ENCODE measurements at places on chromosomes 11 and 22.

DNA sequence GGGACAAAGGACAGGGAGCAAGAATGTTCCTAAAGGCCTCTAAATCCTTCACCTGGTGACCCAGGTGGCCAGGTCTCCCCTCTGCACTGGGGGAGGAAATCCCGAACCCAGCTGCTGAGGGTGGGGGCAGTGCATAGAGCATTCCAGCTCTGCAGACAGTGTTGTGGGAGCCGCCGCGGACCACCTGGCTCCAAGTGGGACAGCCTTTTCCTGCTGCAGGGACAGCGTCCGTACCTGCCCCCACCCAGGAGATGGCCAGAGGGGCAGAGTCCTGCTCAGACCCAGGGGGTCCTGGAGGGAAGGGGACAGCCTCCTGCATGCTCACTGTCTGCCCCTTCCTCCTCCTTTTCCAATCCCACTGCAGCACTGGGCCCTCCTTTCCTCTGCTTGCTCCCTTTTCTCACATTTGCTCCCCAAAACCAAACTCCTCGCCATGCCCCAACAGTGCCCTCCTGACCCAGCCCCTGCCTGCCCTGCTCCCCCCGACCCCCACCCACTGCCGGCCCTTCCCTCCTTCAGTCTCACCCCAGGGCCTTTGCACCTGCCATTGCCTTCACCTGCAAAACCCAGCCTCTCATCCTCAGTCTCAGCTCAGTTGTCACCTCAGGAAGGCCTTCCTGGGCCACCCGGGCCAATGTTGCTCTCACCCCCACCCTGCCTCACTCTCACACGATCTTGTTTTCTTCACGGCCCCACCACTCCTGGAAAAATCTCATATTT, 12.8 kb downstream of the PNPLA5 start:
- DNase-seq: no peak

DNA sequence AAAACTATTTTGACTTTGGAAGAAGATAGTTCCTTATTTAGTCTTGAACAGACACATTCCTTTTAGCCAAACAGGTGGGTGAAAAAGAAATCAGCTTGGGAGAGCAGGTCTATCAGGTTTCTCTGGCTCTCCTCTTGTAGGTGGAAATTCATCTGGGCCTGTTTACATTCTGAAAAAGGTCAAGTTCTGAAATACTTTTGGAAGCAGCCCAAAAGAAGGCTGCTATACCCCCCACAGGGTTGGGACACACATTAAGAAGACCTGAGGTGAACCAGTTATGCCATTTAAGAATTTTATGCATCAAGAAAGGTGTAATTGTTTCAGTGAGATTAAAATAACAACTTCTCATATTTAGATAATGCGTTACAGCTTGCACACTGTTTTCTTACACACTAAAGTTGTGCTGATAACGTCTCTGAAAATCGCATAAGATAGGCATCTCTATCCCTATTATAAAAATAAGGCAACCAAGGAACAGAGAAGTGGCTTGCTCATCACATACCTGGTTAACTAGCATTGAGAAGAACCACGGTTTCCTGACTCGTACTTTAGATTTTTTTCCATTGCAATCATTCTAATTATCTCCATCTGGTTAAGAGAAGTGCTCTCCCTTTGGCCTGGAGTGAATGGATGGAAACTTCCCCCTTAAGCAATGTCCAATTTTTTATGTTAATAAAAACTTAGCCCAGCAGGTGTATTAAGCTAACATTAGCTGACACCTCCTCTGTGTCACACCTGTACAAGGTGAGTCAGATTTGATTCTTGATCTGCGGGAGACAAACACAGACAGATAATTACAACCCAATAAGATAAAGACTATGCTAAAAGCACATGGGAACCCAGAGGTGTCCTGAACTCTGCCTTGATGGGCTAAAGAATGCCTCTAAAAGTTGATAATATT, 60.5 kb upstream of the UCP3 start:
- DNase-seq: no peak

DNA sequence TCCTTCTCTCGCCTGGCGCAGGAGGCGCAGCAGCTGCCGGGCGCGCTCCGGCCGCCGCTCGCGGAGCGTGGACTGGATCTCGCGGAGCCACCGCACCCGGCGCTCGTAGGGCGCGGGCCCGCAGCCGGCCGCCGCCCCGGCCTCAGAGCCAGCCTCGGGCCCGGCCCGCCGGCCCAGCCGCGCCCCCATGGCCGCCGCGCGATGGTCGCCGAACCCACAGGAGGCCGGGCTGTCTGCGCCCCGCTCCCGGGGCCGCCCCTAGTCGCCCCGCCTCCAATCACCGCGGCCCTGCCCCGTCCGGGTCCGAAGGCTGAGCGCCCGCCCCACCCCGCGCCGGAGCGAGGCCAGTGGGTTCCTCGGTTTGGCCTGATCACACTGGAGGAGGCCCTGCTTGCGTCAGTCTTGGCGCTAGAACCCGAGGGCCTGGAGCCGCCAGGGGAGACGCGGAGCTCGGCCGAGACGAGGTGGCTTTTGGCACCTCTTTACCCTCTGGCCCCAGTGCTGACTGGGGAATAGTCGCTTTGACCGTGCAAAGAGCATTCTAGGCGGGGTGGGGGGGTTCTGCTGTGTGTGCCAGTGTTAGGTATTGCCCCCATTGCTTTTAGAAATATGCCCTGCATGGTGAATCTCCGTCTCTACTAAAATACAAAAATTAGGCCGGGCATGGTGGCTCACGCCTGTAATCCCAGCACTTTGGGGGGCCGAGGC, at the start of gene LRRC75B:
Gene LRRC75B, minus strand, starts transcription at position 223 of the 708 bp plus-strand sequence. Its CDS starts 34 bp downstream, at position 189.
- no peak for DNase-seq

DNA sequence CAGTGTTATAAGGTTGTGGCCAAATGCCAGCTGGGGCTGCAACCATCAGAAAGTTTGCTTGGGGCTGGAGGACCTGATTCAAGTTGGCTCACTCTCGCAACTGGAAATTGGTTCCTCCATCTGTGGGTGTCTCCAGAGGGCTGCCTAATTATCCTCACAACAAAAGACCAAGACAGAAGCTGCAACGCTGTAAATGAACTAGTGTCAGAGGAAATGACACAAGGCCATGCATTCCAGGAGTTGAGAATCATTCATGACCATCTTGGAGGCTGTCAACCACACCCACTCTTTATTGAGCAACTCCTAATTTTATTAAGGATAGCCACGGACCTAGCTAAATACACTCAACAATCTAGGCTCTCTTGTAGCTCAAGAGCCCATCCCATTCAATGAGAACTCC, 1060.8 kb downstream of the OPCML start:
- DNase-seq: no peak

- DNase-seq: no peak
These were observed 312.1 kb downstream of the NTM start for GRCh38 chr11:131682373-131683015.

DNA sequence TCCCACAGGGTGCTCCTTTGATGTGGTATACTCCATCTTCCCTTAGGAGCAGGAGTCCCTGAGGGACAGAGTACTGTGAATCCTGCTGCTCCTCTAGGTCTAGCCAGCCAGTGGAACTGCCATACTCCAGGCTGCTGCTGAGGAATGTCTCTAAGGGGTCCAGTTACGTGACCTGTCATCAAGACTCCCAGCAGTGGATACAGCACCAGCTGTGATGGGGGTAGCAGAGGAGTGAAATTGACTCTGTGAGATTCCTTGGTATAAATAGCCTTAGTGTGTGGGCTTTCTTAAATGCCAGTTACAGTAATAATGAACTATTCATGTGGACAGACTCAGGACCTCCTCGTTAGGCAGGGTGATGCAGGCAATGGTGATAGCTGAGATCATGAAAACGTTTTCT, 140.4 kb upstream of the LUZP2 start:
- DNase-seq: no peak

DNA sequence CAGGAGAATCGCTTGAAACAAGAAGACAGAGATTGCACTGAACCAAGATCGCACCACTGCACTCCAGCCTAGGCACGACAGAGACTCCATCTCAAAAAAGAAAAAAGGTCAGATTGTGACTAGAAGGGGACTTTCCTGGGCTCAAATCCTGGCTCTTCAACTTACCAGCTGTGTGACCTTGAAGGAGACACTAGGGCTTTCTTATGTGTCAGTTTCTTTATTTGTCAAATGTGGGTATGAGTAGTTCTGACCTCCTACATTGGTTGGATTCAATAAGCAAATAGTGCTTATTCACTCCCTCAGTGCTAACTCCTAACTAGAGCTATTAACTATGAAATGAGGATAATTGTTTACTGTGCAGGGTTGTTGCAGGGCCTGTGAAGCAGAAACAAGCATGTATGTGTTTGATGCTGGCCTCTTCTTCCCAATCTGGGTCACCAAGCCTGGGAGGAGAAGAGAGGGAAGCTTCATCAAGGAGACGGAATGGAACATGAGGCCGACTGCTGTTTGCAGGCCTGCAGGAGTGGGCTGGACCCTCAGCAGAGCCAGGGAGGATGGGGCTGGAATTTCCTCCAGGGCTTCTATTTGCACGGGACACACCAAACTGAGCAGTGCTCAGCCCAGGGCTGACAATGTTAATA, 22.5 kb downstream of the RHOD start:
- no peak for DNase-seq

GRCh38 chr11:64327375-64327774, 9.5 kb downstream of the PRDX5 start:
- DNase-seq: no peak

DNA sequence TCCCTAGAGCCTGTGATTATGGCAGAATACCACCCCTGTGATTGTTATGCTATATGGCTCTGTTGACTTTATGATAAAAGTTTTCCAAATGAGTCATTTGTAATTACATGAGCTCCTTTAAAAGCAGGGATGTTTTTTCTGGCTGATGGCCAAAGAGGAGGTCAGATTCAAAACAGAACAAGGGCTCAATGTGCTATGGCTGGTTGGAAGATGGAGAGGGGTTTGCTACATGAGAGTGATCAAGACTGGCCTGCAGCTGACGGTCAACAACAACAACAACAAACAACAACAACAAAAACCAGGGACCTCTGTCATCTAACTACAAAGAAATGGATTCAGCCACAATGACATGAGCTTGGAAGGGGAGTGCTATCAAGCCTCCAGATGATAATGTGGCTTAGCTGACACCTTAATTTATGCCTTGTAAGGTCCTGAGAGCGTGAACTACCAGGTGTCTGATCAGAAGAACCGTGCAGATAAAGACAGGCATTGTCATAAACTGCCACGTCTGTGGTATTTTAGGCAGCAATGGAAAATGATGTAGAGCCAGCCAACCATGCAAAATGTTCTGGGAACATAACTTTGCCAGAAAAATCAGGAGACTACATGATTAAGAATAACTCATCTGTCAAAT, 47.2 kb downstream of the PIWIL3 start:
- no peak for DNase-seq

- no peak for DNase-seq
These were observed 13.1 kb downstream of the OSBP start for GRCh38 chr11:59602432-59602831.

- DNase-seq: no peak
These were observed 11.5 kb upstream of the KCTD14 start for GRCh38 chr11:78034623-78035022.

DNA sequence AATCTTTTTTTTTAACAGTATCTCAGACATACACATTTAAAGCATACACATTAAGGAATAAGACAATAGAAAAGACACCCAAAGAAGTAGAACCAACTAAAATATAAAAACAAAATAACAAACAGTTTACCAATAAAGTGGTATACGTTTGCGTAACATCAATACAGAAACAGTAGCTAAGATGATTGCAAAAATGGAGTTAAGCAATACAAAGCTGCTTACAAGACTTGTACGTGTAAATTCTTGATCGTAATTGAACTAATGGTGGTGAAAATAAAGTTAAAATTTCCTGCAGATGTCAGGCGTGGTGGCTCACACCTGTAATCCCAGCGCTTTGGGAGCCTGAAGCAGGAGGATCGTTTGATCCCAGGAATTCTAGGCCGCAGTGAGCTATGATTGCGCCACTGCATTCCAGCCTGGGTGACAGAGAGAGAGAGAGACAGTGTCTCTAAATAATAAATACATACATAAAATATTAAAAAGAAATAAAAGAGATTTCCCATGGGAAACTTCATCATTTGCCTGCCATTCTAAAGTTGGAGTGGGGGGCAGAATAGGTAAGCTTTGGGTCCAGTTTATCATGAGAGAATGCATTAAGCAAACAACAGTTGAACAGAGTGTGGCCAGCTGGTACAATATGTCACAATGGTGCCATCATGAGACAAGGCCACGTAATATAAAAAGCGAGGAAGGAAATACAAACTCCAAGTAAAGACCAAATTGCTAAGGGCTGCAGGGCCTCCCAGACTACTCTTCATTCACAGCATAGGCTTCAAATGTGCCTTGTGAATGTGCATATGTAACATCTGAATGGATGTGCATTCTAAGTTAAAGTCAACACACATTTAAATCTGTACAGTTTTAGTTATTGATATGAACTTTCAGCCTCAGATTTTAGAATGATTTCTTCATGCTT, 38.9 kb upstream of the EED start:
- DNase-seq: no peak
